ENCODE measurements at places on chromosomes 16 and 17.
A peak's percentile ranks its signal among the peaks of the same experiment; 100 is the strongest.

DNA sequence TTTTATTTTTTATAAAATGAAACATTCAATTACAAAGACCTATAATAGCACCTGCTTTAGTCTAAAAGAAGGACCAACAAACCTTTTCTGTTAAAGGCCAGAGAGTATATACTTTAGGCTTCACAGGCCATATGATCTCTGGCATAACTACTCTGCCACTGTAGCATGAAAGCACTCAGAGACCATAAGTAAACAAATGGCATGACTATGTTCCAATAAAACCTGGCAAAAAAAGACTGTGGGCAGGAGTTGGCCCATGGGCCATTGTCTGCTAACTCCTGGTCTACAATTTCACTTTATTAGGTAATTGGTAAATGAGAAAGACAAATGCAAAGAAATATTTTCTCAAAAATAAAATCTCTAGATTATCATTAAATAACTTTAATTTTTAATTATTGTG is 14.9 kb downstream of the CEP112 start:
- DNase-seq: no peak

DNA sequence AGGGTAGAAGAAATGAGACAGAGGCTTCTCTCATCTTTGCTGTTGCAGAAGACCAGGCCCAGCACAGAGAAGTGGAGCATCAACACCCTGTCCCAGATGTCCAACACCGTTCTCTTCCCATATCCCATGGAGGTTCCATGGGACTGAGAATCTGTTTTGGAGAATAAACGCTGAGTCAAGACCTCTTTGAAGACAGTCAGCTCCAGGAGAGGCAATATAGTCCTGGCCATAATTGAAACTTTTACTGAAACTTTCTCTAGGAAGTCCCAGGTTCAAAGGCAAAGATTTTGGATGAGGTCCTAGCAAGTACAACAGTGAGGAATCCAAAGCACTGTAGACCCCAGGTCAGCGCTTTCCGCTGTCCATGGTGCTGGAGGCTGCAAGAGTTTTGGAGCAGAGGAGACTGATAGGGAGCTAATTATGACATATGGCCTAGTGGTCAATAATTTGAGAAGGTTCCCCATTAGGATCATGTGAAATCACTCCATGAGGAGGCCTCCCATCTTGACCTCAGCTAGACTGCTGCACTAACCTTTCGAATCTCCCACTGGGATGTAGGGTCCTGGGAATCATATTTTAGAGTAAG is 36.0 kb downstream of the OSBPL7 start:
- DNase-seq: no peak

DNA sequence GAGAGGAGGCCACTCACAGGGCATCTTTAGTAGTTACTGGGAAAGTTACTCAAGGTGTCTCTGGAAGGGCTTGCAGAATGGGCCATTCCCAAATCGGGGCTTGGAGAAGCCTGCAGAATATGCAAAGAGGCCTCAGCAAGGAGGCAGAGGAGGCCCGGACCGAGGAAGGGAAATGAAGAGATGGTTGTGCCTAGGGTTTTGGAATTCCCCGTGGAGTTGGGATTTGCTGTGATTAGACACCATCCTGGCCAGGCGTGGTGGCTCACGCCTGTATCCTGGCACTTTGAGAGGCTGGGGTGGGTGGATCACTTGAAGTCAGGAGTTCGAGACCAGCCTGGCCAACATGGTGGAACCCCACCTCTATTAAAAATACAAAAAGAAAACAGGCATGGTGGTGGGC is 193.0 kb downstream of the IRF8 start:
- DNase-seq: no peak

DNA sequence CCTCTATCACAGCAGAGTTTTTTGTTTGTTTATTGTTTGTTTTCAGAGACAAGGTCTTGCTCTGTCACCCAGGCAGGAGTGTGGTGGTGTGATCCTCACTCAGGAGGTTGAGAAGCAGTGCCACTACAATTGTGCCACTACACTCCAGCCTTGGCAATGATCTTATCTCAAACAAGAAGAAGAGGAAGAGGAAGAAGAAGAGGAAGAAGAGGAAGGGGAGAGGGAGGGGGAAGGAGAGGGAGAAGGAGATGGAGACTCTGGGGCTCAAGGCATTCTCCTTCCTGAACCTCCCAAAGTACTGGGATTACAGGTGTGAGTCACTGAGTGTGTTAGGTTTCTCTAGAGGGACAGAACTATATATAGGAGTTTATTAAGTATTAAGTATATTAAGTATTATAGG is 17.1 kb upstream of the C17orf58 start:
- DNase-seq: no peak

- no peak for DNase-seq
Observed at GRCh38 chr16:2895813-2896212, 12.8 kb downstream of the FLYWCH2 start.

GRCh38 chr17:8580952-8581658 is 49.4 kb downstream of the MYH10 start:
- DNase-seq: no peak

GRCh38 chr17:63151941-63152523 is 186.0 kb downstream of the TANC2 start:
- no peak for DNase-seq

- DNase-seq: peak; percentile 88
Observed at GRCh38 chr17:42519546-42520491, 16.2 kb upstream of the NAGLU start.

GRCh38 chr17:13885953-13886889 is 183.1 kb upstream of the COX10 start:
- no peak for DNase-seq

- no peak for DNase-seq
Observed at GRCh38 chr17:67679721-67680120, 38.0 kb upstream of the NOL11 start.

- DNase-seq: peak; percentile 24
Observed at GRCh38 chr16:56691885-56692284, 9.6 kb downstream of the MT1X start.

DNA sequence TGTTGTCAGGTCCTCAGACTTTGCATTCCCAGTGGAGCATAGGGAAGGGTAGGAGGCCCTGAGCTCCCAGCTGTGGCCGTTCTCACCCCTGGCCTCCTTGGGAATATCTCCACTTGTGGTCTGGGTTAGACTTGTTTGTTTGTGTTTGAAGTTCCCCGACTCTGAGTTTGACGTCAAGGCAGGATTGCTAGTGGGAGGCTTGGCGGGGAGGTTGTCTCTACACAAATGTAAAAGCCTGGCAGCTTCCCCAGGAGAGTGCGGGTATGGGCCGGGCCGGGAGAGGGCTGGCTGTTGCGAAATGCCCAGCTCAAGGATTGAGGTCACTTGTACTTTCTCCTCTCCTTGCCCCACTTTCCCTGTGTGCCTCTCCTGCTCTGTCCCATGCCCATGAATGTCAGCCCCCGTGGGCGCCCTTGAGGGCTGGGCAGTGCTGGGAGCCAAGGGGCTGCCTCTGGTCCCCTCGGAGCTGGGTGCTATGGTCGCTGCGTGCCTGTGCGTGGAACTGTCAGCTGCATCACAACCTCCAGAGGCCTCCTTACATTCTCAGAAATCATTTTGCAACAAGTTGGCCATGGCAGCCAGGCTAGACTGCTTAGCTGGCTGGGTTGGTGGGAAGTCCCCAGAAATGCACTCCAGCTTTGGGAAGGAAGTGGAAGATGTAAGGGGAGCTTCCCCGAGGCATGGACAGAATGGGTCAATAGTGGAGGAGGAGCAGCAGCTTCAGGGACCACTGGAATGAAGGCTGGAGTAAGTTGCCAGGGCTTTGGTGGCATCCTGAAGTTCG is 84.3 kb downstream of the KSR1 start:
- DNase-seq: peak; percentile 88

DNA sequence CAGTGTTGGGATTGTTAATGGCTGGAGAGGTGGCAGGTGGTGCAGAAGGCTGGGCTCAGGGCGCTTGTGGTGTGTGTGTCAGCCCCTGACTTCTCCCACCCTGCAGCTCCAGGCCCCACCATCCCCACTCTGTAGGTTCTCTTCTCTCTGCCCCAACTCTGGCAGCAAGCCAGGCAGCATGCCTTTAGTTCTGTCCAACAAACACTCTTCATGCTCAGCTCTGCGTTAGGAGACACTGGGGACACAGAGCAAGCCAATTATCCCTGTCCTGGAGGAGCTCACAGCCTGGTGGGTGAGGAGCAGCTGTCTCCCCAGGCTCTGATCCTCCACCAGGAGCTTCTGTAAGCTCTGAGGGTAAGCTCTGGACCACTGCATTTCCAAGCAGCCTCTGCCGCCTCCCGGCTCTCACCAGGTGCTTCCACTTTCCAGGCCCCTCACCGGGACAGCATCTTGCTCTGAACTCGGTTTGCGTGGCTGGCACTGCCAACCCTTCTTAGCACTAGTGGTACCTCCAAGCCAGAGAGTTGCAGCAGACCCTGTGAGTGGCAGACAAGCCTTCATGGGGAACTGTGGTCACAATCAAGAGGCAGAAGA is 34.3 kb upstream of the WSCD1 start:
- DNase-seq: no peak

Data from GM03348 (cell line).